ENCODE measurements at places on chromosomes 2 and 18.

GRCh38 chr2:166610180-166610912 lies 116.3 kb upstream of the SCN7A start:
- no peak for DNase-seq

DNA sequence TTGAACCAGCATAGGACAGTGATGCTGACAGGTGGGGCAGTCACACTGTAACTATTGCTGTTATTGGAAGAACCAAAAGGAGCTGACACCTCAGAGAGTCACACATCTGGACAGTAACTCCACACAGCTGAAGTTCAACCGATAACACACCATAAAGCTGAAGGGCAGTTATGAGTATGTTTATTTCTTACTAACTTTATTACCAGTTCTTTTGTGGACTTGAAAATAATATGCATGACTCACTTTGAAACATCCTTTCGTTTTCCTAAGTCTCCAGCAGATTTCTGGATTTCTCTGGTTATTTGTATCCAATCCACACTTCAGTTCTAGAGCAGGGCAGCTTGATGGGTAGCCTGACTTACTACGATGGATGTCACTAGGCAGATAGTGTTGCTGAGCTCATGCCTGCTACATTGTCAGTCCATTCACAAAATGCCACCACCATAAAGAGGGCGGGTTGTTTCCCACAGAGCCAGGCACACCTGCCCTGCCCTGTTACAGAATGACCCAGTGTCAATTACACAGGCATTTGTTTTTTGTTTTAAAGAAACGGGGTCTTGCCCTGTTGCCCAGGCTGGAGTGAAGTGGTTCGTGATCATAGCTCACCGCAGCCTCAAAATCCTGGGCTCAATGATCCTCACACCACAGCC lies 8.4 kb upstream of the AGBL5 start:
- no peak for DNase-seq

DNA sequence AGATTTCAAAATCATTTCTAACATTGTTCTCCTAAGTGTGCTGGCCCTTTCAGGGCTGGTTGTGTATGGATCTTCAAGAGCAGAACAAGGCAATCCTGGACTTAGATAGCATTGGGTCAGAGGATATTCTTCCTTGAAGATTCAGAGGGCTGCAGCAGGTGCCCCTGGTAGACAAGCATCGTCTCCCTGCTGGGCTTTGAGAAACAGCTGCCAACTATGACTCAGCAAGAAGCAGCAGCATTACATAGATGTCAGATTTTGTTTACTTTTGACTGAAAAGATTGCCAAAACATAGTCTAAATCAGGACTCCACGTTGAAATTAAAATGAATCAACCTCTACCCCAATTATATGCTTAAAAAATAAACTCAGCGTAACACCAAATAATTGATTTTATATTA lies 618.8 kb downstream of the SOCS6 start:
- DNase-seq, result no peak

DNA sequence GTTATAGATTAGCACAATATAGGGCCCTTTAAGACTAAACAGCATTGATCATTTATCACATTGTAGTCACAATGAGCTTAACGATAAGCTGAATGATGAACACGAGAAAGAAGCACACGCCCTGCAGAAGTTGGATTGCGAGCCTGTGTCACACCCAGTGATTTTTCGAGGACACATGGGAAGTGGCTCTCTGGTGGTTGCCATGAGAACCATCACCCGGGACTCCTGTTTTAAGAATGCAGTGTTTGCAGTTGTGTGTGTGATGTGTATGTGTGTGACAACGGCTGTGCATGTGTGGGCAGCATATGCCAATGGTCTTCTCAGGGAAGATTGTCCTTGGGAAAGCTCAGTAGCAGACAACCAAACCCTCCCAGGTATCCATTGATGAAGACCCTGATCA lies 69.2 kb downstream of the PDCL3 start:
- DNase-seq, result no peak

DNA sequence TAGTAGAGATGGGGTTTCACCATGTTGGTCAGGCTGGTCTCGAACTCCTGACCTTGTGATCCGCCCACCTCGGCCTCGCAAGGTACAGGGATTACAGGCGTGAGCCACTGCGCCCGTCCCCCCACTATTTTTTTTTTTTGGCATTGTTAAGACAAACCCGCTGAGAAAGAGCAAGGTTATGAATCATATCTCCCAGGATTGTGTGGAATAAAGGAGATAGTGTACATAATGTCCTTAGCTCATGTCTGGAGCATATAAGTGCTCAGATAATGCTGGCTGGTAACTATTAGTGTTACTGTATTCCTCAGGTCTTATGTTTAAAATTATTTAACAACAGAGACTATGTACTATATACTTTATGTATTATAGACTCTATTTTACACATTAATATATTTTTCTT lies 36.0 kb downstream of the TTC27 start:
- no peak for DNase-seq

DNA sequence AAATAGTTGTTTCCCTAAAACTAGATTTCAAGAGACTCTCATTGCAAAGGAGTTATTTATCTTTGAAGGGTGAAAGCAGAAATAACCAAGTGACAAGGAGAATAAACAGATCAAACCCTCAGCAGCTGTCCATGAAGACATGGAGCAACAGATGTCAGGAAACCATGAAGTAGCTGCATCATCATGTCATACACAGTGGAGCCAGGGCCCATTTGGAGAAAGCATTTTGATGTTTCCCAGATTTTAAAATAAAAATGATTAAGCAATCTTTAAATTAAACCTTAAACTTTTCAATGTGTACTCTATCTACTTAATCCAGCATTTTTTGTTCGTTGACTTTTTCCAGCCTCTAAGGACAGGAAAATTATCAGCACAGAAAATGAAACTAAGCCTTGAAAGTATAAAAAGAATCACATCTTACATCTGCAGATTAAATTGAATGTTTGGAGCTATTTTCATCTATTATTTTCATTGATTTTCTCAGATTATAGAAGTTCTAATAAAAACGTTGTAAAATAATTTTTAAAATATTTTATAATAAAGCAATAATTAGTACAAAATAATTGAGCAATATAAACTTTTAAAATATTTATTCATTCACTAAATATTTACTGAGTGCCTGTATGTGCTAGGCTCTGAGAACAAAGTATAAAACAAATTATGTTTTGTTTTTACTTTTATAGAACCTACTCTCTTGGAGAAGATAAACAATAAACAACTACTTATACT lies 860.1 kb downstream of the BCL11A start:
- no peak for DNase-seq

GRCh38 chr2:33038230-33038629 lies 91.5 kb downstream of the LTBP1 start:
- DNase-seq, result no peak

GRCh38 chr2:36405183-36405582 lies 49.6 kb downstream of the CRIM1 start:
- DNase-seq, result no peak

DNA sequence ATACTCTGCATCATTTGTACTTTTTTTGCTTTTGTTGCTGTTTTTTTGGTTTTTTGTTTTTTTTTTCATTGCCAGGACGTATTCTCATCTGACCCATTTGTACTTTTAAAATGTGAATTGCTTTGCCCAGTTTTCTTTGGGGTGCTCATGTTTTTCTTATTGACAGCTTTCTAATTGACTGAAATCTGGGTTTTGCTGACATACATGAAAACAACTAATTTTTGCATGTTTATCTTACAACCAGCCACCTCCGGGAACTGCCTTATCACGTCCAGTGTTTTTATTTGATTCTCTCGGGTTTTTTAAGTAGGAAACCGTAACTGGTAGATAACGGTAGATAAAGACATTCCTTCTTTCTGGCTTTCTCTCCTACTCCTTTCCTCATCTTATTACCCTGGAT lies 38.6 kb downstream of the SNORC start:
- DNase-seq, result no peak

DNA sequence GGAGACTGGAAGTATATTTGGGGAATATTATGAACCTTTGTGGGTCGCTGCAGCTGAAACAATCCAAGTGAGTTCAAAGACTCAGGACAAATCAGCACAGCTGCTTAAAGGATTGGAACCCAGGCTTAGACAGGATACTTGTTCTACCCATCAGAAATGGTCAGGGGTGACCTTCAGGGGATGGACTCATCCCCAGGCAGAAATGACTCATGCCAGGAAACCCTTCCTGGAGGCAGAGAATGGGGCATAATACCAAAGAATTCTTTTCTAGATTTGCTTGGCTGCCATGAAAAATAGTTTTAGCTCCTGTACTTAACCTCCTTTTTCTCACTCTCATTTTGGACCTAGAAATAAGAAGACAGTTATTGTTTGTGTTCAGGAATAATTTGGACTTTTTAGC lies 425.5 kb downstream of the TSN start:
- no peak for DNase-seq

DNA sequence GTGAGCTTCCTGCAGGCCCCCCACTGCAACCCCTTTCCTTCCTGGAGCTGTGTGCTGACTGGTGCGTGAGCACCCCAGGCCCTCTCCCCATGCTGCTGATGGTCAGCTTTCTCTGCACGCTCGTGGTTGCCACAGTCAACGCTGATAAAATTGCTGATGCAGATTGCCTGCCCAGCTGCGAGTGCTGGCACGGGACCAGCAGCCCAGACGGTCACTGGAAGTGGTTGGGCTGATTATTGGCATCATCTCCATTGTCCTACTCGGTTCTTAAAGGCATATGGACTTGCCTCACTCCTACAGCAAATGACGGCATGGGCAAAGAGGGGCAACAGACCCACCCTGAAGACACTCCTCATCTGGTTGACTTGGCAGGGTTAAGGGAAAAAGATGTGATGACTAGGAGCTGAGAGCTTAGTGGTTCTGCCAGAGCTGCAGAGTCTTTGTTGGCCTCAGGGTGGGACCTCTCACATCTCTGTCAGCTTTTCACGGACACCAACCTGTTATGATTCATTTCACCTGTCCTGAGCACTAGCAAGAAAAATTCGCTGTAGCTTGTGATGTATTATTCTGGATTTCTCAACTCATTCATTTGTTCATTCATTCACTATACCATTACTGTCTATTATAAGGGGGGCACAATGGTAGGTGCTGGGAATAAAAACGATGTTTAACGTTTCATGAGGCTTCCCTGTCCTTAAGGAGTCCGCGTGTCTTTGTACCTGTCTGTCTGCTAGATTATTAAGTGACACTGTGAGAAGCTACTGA lies 38.4 kb downstream of the PAX8 start:
- DNase-seq, result no peak

GRCh38 chr18:68642003-68642402 lies 72.9 kb downstream of the TMX3 start:
- no peak for DNase-seq

- DNase-seq, result no peak
Measured at GRCh38 chr2:120552800-120553481, 182.7 kb upstream of the GLI2 start.

DNA sequence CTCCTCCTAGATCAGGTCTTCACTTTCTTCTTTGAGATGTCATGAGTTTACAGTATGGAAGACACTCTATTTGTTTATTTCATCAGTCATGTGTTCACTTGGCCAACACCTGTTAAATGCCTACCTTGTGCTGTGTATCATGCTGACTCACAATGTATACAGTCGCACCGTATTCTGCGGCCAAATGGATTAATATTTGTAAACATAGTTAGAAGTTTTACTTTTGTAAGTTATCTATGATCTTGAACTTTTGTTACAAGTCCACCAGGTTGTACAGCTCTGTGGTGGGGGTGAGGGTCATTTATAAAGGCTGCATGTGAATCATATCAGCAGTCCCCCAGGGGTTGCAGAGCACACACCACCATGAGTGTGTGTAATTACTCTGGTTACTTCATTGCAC lies 408.7 kb upstream of the NRP2 start:
- no peak for DNase-seq

- no peak for DNase-seq
Measured at GRCh38 chr2:239445771-239446524, 45.1 kb upstream of the HDAC4 start.

Data from left renal pelvis (tissue), 4 donors.